ENCODE measurements at places on chromosomes 6 and 20.

- DNase-seq, result no peak
Observed at GRCh38 chr6:45174045-45174444, 154.1 kb upstream of the RUNX2 start.

DNA sequence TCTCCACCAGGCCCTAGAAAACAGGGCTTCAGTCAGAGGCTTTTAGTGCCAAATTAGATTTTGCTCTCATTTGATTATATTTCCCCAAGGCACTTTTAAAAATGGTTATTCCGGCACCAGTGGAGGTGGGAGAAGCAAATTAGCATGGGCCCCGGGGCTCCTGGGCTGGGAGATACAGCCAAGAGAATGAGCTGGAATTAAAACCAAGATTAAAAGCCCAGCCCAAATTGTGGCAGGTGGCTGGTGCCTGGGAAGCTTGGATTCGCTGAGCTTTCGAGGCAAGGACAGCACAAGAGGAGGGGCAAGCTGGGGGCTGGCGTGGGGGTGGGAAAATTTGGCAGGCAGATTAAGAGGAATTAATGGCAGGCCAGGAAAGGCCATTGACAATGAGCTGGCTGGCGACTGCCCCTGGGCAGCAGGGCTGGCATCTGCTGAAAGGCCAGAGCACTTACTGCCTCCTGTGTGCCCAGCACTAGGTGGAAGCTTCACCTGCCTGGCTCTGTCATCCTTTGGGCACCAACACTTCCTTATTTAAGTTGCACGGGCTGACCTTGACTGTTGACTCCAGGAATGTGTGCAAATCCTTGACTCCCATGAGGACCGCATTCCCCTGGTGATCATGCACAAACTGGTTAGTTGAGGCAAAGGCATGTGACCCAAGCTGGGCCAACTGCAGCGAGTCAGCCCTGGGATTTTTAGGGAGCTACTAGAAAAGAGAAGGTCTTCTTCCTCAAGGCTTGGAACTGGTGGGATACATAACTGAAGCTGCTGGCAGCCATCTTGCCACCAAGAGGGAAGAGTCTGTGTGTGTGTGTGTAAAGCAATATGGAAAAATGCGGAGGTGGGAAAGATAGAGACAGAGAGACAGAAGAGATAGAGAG is 76.1 kb downstream of the SULF2 start:
- no peak for DNase-seq

DNA sequence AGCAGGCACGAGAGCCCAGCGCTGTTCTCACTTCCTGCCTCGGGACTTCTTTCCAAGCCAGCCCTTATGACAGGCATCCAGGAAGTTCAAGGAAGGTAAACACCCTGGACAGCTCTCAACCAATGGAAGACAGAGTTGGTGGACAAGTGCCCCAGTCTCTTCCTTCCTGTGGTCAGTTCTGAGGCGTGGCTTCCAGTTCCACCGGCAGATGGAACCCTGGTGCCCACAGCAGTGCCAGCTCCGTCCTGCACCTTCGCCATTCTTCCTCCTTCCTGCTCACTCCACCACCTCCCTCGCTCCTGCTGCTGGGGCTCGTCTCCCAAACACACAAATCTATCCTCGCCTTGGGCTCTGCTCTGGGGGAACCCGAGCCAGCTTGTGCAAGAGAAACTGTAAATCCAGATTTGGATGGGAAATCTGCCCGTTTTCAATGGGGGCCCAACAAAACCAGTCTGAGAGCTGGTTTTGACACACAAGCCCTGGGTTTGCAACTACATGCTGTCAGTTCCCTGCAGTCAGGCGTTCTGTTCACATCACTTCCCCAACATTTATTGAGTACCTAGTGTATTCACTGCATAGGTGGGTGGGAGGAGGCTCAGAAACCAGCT is 162.7 kb downstream of the GRM4 start:
- DNase-seq, result no peak

GRCh38 chr6:24397631-24398030 is 5.1 kb upstream of the MRS2 start:
- no peak for DNase-seq

- no peak for DNase-seq
Observed at GRCh38 chr6:109441069-109441816, 719 bp downstream of the SMPD2 start.

DNA sequence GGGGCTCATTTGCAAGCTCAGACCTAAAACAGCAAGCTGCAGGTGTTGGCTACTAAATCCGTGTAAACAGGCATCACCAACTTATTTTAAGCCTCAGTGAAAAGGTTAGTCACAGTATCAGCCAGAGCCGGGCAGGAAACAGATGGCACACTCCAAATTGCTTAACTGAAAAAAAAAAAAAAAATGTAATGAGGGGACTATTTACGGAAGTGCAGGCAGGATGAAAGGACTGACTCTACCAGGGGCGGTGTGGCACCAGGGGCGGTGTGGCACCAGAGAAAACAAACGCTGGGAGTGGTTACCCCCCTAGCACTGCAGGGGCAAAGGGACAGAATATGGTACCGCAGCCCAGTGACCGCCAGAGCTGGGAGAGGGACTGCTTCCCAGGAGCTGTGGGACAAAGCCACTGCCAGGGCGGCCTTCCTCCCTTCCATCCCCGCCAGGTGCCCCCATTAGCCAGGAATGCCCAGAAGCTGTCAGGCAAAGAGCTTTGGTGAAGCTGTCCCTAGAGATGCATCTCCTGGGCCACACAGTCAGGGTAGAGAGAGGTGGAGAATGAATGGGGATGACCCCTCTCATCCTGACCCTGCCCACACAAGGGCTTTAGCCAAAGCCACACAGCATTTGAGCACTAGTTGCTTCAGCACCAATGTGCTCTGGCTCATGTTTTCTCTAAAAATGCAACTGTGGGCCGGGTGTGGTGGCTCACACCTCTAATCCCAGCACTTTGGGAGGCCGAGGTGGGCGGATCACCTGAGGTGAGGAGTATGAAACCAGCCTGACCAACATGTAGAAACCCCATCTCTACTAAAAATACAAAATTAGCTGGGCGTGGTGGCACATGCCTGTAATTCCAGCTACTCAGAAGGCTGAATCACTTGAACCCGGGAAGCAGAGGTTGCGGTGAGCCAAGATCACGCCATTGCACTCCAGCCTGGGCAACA is 39.6 kb upstream of the GFOD1 start:
- DNase-seq, result peak; percentile 69

GRCh38 chr20:10984913-10985312 is 311.1 kb upstream of the JAG1 start:
- no peak for DNase-seq

- no peak for DNase-seq
Observed at GRCh38 chr6:26500102-26500501, at the start of gene BTN1A1. Gene BTN1A1, plus strand, starts transcription at chr6:26500303. Its CDS starts 984 bp downstream, at chr6:26501287.

DNA sequence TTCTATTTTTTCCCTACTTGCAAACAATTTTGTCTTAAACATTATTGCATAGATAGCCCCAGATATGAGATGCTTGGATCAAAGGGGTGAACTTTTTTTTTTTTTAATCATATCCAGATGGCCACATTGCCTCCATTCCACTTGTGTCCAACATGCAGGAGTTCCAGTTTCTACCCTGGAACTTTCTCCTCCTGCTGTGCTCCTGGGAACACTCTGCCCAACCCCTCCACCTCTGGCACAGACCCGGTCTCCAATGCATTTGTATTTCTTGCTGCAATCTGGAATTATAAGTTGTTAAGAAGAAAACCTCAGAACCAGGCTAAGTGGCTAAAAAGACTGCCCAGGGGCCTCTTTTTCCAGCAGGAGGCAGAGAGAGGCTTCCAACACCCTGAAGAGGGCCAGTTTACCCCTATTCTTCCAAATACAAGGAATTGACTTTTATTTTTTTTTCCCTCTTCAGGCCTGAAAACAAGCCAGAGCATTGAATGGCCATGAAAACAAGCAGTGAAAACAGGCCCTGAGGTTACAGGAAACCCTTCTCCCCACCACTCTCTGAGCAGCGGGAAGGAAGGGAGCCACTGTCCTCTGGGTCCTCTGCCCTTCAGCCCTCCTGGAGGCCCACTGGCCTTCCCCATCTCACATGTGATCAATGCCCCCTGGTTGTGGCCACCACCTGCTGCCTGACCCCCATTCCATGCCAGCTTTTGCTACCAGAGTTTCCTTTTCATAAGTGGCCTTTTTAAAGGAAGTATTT is 44.3 kb downstream of the PDYN start:
- no peak for DNase-seq
